ENCODE measurements at places on chromosomes 7 and 10.

DNA sequence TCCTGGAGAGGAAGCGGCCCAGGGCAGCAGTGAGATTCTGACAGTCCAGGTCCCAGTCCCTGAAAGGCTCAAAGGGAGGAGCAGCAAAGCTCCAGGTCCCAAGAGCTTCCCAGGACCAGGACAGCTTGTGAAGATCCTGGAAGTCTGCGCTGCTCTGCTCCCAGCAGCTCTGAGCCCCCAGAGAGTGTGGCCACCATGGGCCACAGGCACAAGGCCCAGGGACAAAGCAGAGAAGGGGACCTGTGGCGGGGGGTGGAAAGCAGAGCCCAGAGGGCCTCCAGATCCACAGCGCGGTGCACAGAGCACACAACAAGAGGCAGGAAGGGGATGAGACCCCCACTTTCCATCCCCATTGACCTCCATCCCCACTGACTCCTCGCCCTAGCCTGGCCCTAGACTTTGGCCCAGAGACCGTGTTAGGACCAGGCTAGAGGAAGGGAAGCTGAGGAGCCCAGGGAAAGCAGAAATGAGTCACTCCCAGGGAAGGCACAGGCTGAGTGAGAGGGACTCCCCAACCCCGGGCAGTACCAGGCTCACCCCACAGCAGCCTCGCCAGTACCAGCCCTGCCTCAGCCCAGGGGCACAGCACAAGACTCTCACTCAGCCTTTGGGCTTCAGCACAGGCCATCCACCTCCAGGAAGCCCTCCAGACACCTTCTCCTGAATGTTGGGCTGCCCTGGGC is 75.5 kb downstream of the GRID1 start:
- no peak for DNase-seq

DNA sequence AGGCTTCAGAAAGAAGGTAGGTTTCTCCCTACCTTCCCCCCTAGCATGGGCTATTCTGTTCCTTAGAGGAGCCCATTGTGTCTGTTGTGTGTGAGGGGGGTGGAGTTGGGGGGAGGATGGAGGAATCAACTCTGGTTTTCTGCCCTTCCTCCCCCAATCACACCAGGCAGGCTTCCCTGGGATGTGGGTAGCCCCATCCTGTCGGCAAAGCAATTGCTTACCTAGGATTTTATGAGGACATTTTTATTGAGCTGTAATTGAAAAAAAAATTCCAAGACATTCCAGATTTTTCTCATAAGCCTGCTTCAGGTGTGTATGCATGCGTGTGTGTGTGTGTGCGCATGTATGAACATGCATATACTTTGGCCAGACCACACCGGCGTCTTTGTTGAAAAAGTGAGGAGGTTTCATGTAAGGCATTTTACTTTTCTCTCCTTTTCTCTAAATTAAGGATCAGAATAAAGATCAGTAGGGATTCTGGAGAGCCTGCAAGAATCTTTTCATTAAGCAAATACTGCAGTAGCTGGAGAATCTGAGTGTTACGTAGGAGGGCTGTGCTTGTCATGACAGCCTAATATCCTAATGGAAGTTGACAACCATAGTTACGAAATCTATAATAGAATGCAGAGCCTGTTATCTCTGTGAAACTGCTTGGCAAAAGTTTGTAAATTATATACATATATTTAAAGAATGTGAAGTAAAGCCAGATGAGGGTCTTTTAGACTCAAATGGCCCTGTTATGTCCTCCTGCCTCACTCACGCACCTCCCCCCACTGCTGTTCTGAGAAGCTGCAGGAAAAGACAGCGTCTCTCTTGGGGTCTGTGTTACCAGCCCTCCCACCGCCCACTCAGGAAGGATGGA is 27.3 kb upstream of the SAMD8 start:
- no peak for DNase-seq

DNA sequence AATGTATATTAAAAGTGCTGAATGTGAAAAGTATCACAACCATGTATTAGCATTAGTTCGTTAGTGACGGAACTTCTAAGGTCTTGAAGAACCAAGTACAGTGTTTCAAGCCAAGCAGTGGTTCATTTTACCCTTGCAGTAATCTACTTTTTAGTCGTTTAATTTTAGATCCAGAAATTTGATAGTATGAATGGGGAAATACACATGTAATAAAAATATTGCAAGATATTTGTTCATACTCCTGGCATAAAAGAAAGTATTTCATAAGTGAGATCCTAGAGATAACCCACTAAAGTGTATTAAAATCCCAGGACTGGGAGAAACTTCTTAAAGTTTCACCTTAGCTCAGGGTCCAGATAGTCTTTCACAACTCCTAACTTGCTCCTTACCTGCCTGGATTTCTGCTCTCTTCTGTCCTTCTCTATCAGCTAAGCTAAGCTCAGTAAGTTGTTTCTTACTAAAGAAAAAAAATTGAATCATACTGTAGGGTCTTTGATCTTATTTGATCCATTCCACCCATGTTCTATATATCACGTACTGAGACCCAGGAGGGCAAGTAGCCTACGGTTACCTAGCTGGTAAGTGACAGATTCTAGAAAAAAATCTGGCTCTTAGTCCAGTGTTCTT is 1.5 kb downstream of the BCAP29 start:
- DNase-seq: no peak

DNA sequence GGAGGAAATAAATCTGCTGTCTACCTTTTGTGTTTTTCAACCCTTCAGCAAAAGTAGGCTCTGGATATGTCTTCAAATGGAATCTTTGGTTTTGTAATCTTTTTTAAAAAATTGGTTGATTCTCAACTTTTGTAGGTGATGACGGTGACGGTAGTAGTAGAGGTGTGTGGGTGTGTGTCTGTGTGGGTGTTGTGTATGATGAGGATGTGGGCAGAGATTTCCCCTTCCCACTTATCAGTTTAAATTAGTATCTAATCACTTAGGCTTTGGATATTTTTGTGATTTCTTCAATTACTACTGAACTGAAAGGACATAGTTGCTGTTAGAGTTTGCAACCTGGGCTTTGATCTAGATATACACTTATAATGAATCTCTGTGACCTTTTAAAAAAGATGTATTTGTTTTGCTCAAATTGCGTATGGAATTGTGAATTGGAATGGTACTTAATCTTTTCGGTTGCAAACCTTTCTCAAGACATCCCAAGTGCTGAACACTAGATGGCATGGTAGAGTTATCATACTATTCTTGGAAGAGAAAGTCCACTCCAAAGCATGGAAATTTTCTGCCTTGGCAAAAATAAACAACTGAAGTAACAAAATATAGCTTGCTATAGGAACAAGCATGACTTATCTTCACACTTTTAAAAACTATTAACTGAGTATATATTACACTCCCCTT is 51.9 kb upstream of the A1CF start:
- no peak for DNase-seq

DNA sequence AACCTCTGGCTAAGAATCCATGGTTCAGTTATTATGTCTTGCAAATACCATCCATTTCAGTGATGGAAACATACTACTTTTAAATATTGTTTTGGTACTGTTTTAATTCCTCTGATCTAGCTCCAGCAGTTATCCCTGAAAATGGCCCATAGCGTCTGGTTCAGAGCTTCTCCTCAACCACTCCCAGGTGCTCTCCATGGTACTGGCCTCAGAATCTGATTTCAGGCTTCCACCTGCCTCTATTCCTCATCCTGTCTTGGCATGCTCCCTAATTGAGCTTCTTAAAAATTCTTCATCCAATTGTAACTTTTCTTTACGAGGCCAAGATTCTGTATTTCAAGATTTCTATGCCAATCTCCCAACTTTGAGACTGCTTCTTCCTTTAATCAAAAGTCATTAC is 236.3 kb downstream of the HTR7 start:
- no peak for DNase-seq

DNA sequence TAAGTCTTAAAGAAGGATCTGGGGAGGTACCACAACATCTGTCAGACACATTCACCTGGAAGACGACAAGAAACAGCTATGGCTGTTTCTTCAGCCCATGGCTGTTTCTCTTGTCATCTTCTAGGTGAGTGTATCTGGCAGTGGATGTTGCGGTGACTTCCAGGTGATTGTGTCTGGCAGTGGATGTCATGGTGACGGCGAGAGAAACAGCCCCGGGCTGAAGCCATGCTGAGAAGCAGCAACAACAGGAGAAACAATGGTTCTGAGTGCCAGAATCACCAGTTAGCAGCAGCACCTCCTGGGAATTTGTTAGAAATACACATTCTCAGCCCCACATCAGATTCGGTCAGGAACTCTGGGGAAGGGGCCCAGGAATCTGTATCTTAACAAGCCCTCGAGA is 68.6 kb upstream of the SYPL1 start:
- DNase-seq: no peak

Measured in GDM1 (cell line).